Stimulated activated CD8-positive, alpha-beta memory T cell treated with anti-CD3 and anti-CD28 coated beads, Interleukin-15, amount 100 ng/mL, for 48 hours (primary cell): ENCODE measurements at places on chromosomes 16 and 17.

DNA sequence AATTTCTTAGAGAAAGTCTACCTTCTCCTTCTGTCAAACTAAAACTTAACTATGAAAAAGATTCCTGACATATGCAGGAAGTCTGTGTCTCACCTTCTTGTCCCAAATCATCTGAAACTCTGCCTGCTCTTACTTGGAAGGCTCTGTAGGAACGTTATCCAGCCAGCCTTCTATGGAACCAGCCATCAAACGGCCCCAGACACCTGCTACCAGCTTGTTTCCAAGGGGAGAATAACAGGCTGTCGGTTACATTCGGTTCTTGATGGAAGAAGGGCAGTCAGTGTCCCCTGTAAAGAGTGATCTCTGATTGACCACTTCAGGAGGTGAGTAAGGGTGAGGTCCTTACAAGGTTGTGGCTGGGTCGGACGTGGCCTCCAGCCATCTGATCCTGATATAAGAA lies 1.7 kb downstream of the ADAMTS18 start:
- no peak for DNase-seq

- no peak for DNase-seq
These were observed 12.4 kb upstream of the ZNF19 start for GRCh38 chr16:71501547-71501946.

GRCh38 chr17:39703913-39704312 lies 4.0 kb downstream of the ERBB2 start:
- no peak for DNase-seq

GRCh38 chr17:9750524-9750923 lies 40.9 kb downstream of the DHRS7C start:
- DNase-seq: no peak

DNA sequence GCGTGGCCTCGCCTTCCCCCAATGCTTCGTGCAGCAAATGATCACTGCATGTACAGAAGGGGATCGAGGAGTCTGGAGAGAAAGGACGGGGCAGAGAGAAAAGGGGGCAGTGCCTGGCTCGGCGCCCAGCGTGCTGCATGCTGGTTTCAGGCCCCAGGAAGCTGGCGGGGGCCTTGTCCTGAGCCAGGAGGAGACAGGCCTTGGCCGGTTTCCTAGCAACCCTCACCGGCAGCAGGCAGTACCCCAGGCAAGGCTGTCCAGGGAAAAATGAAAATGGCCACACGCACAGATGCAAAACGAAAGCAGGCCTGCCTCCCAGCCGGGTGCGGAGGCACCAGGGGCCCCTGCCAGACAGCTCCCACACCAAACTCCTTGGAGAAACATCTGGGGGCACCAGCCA lies 126.3 kb downstream of the ZFHX3 start:
- no peak for DNase-seq

GRCh38 chr17:44251062-44251461 lies 16.9 kb downstream of the SLC4A1 start:
- DNase-seq: no peak

DNA sequence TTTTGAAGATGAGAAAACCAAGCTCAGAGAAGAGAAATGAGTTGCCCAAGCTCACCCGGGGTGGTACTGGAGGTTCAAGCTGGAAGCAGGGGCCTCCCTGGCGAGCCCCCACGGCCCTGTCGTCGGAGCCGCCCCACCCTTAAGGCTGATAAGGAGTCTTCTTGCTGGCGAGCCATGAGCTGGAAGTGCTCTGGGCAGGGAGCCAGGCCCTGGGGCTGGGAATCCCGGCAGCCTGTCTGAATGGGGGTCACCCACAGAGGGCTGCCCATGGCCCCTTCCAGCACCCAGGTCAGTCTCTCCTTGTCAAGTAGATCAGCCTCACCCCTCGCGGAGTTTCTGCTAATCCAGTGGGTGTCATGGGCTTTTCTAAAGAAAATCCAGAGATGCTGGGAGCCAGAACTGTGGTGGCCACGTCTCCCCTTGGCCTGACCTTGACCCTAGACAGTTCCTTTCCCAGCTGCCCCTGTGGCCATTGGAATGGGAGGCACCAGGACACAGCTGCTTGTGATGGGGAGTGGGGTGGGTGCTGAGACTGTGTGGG lies 1.2 kb upstream of the P2RX1 start:
- no peak for DNase-seq

GRCh38 chr17:58758890-58759289 lies 3.2 kb downstream of the PPM1E start:
- no peak for DNase-seq

GRCh38 chr16:28011971-28012445 lies 51.5 kb downstream of the GSG1L start:
- no peak for DNase-seq

DNA sequence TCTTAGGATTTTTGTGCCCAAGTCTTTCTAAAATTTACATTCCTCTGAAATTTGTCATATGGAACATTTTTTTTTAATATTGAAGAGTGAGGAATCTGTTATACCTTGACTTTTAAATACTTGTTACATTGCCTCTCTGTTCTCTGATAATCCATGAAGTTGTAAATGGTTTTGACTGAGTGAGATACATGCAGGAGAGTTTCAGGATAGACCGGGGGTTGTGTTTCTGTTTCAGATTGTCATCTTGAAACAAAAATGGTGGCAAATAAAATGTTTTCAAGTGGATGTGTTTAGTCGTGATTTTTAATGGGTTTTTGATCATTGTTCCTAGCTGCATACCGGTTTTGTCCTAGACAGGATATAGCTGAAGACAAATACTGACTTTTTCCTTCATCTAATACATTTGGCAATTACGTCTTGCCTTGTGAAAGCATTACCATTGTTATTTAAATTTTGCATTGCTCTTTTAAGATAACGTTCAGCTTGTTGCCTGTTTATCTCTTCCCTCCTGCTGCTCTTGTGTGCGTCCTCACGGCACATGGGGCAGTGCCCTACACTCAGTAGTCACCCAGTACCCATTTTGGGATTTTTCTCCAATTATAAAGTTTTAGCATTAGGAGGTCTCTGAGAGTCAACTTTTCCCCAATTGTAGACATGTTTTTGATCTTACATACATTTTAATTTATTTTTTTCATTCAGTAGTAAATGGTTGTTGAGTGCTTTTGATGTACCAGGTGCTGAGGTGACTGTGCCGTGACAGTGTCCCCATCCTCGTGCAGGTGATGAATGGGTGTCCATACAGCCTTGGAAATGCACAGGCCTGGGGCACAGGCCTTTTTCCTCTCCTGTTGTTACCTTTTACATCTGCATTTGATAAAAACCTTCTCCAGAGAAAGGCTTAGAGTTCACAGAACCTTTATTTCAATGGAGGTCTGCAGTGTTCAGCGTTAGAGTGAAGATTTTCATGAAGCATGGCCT lies 169.9 kb downstream of the MSI2 start:
- DNase-seq: no peak

DNA sequence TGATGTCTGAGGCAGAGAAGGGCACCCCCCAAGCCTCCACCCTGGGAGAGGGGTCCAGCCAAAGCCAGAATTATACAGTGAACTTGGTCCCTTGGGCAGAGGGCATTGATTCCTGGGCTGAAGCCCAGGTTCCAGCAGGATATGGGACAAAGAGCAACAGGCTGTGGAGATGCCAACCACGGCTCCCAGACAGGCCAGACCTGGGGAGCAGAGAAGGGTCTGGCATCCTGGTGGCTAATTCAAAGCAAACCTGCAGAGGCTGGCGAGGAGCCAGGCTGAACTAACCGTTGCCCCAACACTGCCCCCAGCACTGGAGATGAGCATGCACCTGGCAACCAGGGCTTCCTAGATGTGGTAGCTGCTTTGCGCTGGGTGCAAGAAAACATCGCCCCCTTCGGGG lies 3.0 kb downstream of the CES3 start:
- no peak for DNase-seq

- no peak for DNase-seq
These were observed 229.2 kb upstream of the WSCD1 start for GRCh38 chr17:5840811-5841446.

GRCh38 chr17:69525920-69526841 lies 111.7 kb downstream of the MAP2K6 start:
- no peak for DNase-seq

DNA sequence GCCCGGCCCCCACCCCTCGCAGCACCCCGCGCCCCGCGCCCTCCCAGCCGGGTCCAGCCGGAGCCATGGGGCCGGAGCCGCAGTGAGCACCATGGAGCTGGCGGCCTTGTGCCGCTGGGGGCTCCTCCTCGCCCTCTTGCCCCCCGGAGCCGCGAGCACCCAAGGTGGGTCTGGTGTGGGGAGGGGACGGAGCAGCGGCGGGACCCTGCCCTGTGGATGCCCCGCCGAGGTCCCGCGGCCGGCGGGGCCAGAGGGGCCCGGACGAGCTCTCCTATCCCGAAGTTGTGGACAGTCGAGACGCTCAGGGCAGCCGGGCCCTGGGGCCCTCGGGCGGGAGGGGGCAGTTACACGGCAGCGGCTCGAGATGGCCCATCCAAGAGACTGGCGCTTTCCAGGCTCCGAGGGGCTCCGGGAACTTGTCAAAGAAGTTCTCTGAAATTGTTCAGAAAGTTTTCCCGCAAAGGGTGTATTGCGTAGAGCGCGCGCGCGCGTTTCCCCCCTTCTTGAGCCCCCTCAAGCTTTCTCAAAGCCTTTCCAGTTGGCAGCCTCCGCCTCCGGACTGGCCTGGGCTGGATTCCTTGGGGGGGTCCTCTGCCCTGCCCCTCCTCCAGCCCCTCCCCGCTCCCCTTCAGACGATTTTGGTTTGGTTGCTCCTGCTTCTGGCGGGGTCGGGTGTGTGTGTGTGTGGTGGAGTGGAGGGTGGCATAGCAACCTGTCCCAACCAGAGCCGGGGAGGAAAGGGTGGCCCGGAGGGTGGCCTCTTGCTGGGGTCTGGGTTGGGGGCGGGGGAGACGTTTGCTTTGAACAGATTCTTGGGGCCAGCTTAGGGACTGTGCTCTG lies 504 bp downstream of the ERBB2 start:
- DNase-seq: no peak

GRCh38 chr16:21719283-21719682 lies 55.5 kb downstream of the OTOA start:
- DNase-seq: no peak

GRCh38 chr17:35774499-35774898 lies 13.8 kb downstream of the C17orf50 start:
- DNase-seq: no peak

DNA sequence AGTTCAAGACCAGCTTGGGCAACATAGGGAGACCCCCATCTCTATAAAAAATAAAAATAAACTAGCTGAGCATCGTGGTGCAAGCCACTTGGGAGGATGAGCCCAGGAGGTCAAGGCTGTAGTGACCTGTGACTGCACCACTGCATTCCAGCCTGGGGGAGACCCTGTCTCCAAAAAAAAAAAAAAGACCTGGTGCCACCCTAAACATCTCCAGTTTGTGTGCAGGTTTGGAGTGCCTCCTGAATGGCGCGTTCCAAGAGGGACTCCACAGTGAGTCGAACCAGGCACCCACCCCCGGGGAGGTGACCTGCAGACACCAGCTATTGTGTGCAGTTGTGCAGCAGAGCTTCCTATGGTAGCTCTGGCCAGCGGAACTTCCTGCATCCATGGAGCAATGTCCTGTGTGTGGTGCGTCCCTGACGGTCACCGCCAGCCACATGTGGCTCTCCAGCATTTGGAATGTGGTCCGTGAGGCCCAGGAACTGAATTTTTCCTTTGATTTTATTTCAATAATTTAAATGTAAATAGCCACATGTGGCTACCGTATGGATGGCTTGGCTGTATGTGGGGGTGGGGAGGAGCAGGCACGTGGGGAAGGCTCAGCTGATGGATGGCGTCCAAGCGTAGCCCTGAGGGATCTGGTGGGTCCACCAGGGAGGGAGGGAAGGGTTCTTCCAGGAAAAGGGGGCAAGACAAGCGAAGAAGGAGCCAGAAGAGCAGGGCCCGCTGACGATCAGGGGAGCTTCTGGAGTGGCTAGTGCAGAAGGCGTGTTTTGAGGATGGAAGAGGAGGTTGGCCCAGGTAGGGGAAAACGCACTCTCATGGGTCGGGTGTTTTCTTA lies 107.1 kb upstream of the GSE1 start:
- no peak for DNase-seq

GRCh38 chr16:59909262-59909661 lies 1175.1 kb upstream of the GOT2 start:
- no peak for DNase-seq

GRCh38 chr16:19223235-19224170 lies 55.5 kb downstream of the SYT17 start:
- DNase-seq: no peak

- DNase-seq: no peak
These were observed 16.2 kb downstream of the CIAPIN1 start for GRCh38 chr16:57430955-57431354.

GRCh38 chr16:3730161-3731125 lies 13.1 kb upstream of the TRAP1 start:
- DNase-seq: no peak

DNA sequence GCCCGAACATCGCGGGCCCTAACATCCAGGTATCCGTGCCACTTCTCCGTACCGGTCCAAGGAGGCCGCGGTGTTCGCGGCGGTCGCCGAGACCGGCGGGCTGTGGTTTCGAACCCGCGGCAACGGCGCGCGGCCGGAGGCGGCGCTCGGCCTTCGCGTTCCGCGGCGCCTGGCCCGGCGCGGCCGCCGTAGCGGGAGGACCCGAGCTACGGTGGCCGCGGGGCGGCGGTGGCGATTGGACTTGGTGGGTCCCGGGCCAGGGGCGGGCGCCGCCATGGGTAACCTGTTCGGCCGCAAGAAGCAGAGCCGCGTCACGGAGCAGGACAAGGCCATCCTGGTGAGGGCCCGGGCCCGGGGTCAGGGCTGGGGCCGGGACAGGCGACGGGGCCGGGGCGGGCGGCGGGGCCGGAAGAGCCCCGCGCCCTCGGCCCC lies at the start of gene CHMP6:
Gene CHMP6 (plus strand): TSS at position 197 of the 432 bp plus-strand sequence. CDS start 78 bp downstream, at position 275.
- peak; percentile 66 for DNase-seq

- no peak for DNase-seq
These were observed 145.0 kb downstream of the SEC14L1 start for GRCh38 chr17:77285594-77286390.

DNA sequence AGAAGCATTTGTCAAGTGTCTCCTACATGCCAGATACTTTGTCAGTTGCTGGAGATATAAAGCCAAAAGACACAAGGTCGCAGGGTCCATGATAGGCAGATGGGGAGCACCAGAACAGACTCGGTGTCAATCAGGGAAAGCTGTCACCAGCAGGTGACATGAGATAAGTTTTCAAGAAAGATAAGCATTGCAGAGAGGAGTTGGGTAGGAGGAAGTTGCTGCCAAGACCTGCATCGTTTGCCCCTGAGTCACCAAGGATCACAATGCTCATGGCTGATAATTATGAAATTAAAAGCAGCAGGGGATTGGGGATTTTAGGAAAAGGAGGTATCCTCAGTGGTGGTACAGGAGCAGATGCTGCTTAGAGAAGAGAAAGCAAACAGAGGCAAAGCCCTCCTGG lies 551.1 kb upstream of the CDH11 start:
- DNase-seq: no peak

GRCh38 chr16:46980926-46981325 lies 7.5 kb upstream of the DNAJA2 start:
- DNase-seq: no peak

DNA sequence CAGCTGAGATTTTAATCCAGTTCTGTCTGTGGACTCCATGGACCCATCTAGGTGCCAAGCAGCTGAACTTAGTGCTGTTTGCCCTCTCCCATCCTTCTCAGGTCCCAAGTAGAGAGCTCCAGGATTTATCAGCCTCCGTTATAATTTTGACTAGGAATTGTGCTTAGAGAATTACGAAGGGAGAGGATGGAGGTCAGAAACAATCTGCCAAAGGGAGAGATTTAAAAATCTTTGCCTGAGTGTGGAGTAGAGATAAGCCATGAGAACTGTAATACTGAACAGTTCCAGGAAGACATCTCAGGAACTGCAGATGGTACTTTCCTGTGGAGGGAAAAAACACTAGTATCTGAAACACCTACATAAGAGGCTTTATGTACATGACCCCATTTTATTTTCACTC lies 27.0 kb downstream of the CEP95 start:
- no peak for DNase-seq
